A549 treated with CpdA at 1 μM for 4 hours (cell line): ENCODE measurements at places on chromosomes 6 and 20. TPM values are rescaled to one million over a fixed set of nuclear protein-coding genes. Genes with fewer than 3 reads are reported as not detected.

Gene DUSP22
- total RNA-seq, result 7.9 to 13.7 TPM (median 12.7 TPM) in 5 replicates

Gene GABRR1
- total RNA-seq, result not detected in 5 replicates

Gene CNR1
- total RNA-seq, result 0.30 to 0.41 TPM (median 0.33 TPM) in 5 replicates

Gene RCAN2
- total RNA-seq, result not detected in 5 replicates

Gene SCRT2
- total RNA-seq, result not detected in 5 replicates

Gene MED23
- total RNA-seq, result 5.7 to 8.2 TPM (median 7.3 TPM) in 5 replicates

Gene HSPA12B
- total RNA-seq, result 0.17 to 0.52 TPM (median 0.47 TPM) in 5 replicates

Gene HCRTR2
- total RNA-seq, result not detected in 5 replicates

Gene ALDH5A1
- 6.8 to 8.3 TPM (median 7.6 TPM) in 5 replicates for total RNA-seq

Gene OR12D3
- total RNA-seq, result not detected in 5 replicates

Gene PAX1
- total RNA-seq, result 0.09 TPM in 1 of 5 replicates, not detected in the others

Gene TRIM10
- not detected in 5 replicates for total RNA-seq

Gene NRN1
- total RNA-seq, result 0.49 to 0.79 TPM (median 0.71 TPM) in 5 replicates

Gene KIF25
- total RNA-seq, result 0.07 to 0.15 TPM in 2 of 5 replicates, not detected in the others

Gene RNGTT
- 7.9 to 12.0 TPM (median 9.0 TPM) in 5 replicates for total RNA-seq

Gene DNAH8
- total RNA-seq, result not detected in 5 replicates

Gene KHDRBS2
- not detected in 5 replicates for total RNA-seq

Gene SUPT3H
- total RNA-seq, result 3.9 to 5.7 TPM (median 5.4 TPM) in 5 replicates

Gene XKR7
- total RNA-seq, result under 0.01 to 0.02 TPM in 2 of 5 replicates, not detected in the others

Gene SOBP
- 0.93 to 1.2 TPM (median 1.1 TPM) in 5 replicates for total RNA-seq

Gene TREM1
- total RNA-seq, result 0.23 to 0.49 TPM (median 0.29 TPM) in 3 of 5 replicates, not detected in the others

Gene GATA5
- total RNA-seq, result 0.58 to 0.93 TPM (median 0.69 TPM) in 5 replicates

Gene TNFRSF21
- 25.5 to 30.0 TPM (median 28.1 TPM) in 5 replicates for total RNA-seq

Gene VWA7
- 0.61 to 2.0 TPM (median 1.5 TPM) in 5 replicates for total RNA-seq

Gene CCN6
- total RNA-seq, result not detected in 5 replicates

Gene ADGB
- total RNA-seq, result not detected in 5 replicates

Gene MAP3K5
- 3.0 to 3.5 TPM (median 3.2 TPM) in 5 replicates for total RNA-seq

Gene RFX6
- not detected in 5 replicates for total RNA-seq

Gene MRPS10
- total RNA-seq, result 36.9 to 42.5 TPM (median 39.2 TPM) in 5 replicates

Gene NR2E1
- 0.03 to 0.09 TPM (median 0.05 TPM) in 3 of 5 replicates, not detected in the others for total RNA-seq

Gene SIRPB1
- 0.57 to 0.80 TPM (median 0.65 TPM) in 5 replicates for total RNA-seq

Gene VEGFA
- 25.6 to 32.8 TPM (median 31.8 TPM) in 5 replicates for total RNA-seq

Gene ULBP1
- total RNA-seq, result 0.73 to 1.2 TPM (median 0.97 TPM) in 5 replicates

Gene RPRD1B
- 22.7 to 28.1 TPM (median 26.2 TPM) in 5 replicates for total RNA-seq

Gene NKAPL
- not detected in 5 replicates for total RNA-seq

Gene FIG4
- total RNA-seq, result 3.6 to 5.3 TPM (median 4.3 TPM) in 5 replicates

Gene BCAS1
- total RNA-seq, result 0.50 to 0.84 TPM (median 0.62 TPM) in 5 replicates

Gene TINAG
- 0.08 to 0.59 TPM in 2 of 5 replicates, not detected in the others for total RNA-seq
